IMR-90 (cell line): ENCODE measurements at places on chromosomes 6 and 20. TPM values are rescaled to one million over a fixed set of nuclear protein-coding genes. Genes with fewer than 3 reads are reported as not detected.

Gene B3GAT2
- not detected in 2 replicates for total RNA-seq

DNA sequence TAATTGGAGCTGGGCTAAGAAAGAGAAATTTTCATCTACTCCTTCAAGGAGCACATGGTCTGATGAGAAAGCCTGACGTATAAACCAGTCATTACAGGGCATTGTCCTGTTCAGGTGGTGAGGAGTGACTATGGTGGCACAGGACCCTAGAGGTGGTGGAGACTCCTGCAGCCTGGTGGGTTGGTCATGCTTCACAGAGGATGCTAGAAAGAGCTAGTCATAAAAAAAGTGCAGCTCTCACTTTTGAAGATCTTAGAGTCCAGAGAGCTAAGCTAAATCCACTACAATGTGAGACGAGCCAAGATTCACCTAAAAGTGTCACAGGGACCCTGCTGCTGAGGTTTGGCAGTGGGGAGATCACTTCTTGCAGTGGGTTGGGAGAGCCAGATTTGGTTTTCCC, 9.8 kb upstream of the ZNF831 start:
- no peaks in the 10 kb centered on the region for H3K36me3 ChIP-seq
- H3K4me1 ChIP-seq, result no peaks in the 10 kb centered on the region

DNA sequence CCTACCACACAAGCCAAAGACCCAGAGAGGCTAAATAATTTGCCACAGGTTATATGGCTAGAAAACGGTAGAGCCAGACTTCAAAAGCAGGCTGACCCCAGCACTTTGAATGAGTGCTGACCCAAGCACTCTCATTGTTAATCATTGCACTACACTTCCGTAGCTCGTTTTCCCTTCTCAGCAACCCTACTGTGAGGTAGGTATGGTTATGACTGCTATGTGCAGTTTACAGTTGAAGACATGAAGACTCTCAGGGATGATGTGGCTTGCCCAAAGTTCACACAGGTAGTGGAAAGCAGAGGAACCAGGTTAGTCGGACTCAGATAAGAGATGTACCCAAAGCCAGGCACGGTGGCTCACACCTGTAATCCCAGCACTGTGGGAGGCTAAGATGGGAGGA, 33.5 kb upstream of the RIMS4 start:
- H3K4me3 ChIP-seq, result no peak overlapping the region
- peaks cover 10% of the 10 kb centered on the region for H3K27me3 ChIP-seq
- no peak for DNase-seq
- no peaks in the 10 kb centered on the region for H3K4me1 ChIP-seq

DNA sequence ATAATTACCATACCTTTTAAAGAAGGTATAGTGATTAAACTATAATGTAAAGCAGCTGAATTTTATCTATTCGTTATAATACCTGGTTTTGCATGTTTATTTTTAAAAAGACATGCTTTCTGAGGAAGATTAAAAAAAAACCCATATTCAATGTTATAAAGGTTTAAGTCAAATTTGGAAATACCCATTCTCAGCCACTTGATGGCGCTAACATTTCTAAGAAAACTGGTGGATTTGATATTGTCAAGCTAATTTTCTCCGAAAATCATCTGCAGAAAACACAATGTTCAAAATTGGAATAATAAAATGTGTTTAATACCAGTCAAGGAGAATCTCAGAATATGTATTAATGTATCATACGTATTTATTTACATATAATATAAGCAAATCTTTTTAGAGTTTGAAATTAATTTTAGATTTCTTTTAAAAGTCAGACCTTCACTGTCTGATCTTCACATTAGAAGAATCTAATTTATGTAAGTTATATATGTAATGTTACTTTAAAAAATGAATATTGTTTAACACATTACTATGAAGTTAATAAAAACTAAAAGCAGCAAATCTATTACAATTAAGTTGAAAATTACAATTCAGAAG, 35.0 kb downstream of the SHPRH start:
- no peaks in the 10 kb centered on the region for H3K4me1 ChIP-seq
- H3K36me3 ChIP-seq, result peaks cover 10% of the 10 kb centered on the region
- no peak overlapping the region for H3K4me3 ChIP-seq

DNA sequence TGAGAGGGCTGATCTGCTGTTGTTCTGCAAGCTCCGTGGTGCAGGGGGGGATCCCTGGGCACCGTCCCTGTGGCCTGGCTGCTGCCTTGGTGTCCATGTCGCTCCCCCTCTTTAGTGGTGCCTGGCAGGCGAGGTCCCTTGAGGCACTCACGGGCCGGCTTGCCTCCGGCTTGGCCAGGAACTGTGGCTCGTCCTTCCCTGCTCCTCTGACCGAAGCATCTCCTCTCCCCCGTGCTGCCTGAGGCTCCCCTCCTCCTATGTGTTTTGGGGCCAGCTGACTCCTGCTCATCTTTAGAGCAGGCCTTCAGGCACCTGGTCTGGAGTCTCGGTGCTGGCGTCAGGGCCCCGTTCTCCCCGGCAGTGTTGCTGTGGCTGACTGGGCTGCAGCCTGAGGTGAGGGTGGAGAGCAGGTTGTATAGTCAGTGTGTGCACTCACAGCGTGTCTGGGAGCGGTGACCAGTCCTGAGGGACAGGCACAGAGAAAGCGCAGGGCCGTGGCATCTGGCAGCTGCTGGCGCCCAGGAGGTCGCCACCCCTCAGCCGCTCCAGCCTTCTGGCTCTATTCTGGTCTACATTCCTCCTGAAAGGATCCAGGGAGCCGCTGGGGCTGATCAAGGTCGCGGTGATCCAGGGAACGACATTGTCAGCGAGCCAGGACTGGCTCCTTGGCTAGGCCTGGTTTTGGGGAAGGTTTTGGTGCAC, 43.7 kb downstream of the PYGB start:
- no peak overlapping the region for H3K27ac ChIP-seq
- H3K4me1 ChIP-seq, result peaks cover 6% of the 10 kb centered on the region
- H3K36me3 ChIP-seq, result peaks cover 59% of the 10 kb centered on the region
- H3K27me3 ChIP-seq, result no peaks in the 10 kb centered on the region
- H3K4me3 ChIP-seq, result no peak overlapping the region

DNA sequence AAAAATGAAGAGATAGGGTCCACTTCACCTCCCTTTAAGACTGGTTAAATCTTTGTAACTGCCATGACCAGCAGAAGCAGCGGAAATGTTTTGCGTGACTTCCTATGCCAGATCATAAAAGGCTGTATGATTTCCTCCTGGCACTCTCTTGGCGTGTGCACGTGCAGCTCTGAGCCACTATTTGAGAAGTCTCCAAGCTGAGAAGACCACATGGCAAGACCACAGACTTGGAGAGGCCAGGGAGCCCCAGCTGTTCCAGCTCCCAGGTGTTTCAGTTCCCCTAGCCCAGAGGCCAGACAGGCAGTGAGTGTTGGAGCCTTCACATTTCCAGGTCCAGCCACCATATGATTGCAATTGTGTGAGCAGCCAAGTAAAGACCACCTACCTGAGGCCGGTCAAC, 259.3 kb upstream of the RIN2 start:
- no peak overlapping the region for H3K4me3 ChIP-seq
- H3K4me1 ChIP-seq, result no peaks in the 10 kb centered on the region
- no peak for DNase-seq
- no peak overlapping the region for H3K27ac ChIP-seq
- H3K27me3 ChIP-seq, result no peaks in the 10 kb centered on the region
- no peaks in the 10 kb centered on the region for H3K36me3 ChIP-seq
